ENCODE measurements at places on chromosomes 3 and 15.
A peak's percentile ranks its signal among the peaks of the same experiment; 100 is the strongest.

DNA sequence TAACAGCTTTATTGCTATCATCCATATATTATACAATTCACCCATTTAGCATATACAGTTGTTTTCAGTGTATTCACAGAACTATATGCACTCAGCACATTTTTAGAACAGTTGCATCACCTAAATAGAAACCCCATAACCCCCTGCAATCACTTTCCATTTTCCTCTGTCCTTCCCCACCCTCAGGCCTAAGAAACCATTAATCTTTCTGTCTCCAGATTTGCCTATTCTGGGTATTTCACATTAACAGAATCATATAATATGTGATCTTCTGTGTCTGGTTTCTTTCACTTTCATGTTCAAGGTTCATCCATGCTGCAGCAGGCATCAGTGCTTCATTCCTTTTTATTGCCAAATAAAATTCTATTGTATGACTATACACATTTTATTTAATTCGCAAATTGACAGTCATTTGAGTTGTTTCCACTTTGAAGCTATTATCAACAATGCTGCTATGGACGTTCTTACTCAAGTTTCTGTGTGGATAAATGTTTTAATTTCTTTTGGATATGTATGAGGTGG lies 39.8 kb downstream of the ADAMTS17 start:
- no peak for DNase-seq

DNA sequence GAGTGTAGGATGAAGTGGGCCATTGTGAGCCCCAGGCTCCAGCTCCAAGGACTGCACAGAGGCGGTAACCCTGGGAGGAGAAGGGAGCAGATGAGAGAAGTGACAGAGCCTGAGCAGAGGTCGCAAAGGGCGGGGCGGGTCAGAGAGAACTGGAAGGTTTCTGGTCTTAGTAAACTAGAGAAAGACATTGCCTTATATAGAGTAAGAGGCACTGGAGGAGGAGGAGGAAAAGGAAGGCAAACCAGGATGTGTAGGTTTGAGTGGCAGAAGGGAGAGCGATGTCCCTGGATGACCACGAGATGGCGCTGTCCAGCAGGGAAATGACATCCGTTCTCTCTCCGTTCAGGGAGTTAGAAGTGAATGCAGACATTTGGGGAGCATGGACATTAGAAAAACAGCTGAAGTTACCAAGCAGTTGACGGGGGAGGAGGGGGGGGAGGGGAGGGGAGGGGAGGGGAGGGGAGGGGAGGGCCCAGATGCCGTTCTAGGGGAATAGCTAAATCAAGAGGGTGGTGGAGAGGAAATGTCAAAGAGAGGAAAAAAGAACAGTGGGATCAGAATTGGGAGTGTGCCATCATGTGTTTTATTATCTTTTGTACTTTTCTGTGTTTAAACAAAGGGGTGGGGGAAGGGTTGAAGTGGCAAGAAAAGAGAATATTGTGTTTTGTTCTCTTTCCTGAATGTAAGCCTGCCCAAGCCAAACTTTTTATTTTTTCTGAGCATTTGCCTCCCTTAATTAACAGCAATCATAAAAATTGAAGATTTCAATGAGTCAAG lies 48.8 kb downstream of the STARD5 start:
- peak; percentile 82 for DNase-seq

DNA sequence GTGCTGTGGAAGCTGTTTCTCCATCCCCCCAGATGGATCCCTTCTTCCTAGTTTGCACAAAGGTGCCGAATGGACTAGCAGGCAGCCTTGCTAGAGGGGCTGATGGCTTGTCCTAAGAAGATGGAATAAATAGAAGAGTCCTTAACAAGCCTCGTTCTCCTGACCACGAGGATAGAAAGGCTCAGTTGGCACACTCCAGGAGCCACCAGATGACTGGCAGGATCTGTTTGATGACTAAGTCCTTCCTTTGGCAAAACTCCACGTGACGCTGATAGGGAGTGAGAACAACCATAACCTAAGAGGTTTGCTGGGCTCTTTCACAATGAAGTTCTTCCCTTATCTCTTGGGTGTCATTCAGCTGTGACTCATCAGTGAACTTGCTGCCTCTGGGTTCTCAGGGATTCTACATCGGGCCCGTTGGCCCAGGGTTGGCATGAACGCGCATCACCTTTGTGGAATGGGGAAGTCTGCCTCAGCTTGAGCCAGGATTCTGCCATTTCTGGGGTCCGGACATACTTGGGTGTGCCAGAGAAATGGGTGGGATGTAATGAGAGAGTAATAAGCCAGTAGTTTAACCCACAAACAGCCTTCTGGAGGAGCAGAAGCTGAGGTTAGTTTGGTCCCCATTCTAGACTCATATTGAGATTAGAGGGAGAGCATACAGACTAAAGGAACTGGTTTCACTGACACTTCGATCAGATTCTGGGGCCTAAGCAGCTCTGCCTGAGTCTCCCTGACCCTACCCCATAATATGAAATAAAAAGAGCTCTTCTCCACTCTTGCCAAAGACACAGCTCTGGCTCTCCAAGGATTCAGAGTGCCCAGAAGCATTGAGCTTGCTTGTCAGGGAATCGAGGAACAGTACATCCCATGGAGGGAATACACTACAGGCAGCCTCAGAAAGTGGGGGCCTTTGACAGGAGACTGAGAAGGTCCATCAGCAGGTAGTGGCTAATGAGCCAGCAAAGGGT lies 2.0 kb upstream of the MELTF start:
- DNase-seq: peak; percentile 96

- peak; percentile 73 for DNase-seq
Observed at GRCh38 chr15:59339252-59339672, 33.4 kb downstream of the MYO1E start.

Data from fibroblast of the conjunctiva (primary cell).